Nephron progenitor cell (in vitro differentiated cells): ENCODE measurements at places on chromosomes 5 and 9.

GRCh38 chr5:31485376-31486207 lies 46.3 kb downstream of the DROSHA start:
- DNase-seq: no peak

- no peak for DNase-seq
These were observed 279.4 kb downstream of the CWC27 start for GRCh38 chr5:65047948-65048690.

DNA sequence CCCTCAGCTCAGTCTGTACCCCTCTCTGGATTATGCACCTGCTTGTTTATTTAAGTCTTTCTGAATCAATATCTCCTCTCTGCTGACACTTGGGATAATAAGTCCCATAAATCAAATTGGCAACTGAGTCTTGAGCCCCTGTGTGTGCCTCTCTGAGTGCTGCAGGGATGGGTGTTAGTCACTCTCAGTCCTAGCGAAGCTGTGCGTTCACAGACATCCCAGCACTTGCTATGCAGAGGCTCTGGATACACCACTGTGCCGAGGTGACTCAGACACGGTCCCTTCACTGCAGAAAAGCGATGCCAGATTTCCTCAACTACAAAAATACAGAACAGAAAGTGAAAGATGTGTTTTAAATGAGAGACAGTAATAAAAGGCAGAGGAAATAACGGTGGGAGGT lies 4.1 kb upstream of the KCNMB1 start:
- no peak for DNase-seq

DNA sequence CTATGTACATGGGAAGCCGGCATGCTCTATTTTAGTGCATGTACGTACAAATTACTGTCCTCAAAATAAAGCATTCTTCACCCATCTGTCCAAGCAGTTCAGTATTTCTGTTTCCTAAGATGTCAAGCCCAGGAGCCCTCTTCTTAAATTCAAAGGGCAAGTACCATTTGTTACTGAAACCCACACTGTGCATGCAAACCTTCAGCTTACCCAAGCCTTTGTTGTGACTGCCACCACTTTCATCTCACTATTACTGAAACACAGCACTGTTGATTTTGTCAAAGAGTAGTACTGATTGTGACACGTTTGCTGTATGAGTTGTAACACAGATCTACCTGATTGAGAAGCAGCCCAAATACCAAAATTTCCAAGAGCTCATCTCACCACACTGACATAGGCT lies 390.4 kb upstream of the IZUMO3 start:
- no peak for DNase-seq

- no peak for DNase-seq
These were observed 123.5 kb downstream of the SLC24A2 start for GRCh38 chr9:19665146-19665863.

- no peak for DNase-seq
These were observed 3.1 kb downstream of the POLR3G start for GRCh38 chr5:90477621-90478215.

GRCh38 chr9:8825585-8826147 lies 1026.1 kb upstream of the DMAC1 start:
- no peak for DNase-seq

- no peak for DNase-seq
These were observed 10.9 kb upstream of the CARNMT1 start for GRCh38 chr9:75039009-75039408.

GRCh38 chr9:5438301-5439162 lies 807 bp upstream of the PLGRKT start:
- no peak for DNase-seq
